A549 (cell line): ENCODE measurements at places on chromosomes 12 and 14.

DNA sequence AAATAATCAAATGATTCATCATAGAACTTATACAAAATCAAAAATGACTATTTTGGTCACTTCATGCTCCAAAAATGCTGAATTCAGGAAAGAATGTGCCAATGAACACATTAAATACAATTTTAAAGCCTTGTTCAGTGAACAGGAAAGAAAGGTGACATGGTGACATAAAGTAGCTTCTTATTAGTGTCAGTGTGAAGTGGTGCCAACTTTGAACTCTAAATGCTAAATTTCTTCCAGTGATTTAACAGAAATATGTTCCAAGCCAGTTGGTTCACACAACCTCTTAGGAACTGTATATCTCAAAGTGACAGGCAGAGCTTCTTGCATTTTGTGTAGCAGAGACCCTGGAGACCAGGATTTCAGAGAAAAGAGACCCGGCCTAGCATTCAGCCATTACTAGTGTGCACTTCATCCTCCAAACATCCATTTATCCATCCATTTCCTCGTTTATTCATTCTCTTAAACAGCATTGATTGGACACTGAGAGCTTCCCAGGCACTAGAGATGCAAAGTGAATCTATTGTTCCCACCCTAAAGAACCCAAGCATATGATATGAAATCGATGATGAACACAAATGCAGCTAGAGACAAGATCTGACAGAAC is 95.2 kb downstream of the FAR2 start:
- DNase-seq: no peak

DNA sequence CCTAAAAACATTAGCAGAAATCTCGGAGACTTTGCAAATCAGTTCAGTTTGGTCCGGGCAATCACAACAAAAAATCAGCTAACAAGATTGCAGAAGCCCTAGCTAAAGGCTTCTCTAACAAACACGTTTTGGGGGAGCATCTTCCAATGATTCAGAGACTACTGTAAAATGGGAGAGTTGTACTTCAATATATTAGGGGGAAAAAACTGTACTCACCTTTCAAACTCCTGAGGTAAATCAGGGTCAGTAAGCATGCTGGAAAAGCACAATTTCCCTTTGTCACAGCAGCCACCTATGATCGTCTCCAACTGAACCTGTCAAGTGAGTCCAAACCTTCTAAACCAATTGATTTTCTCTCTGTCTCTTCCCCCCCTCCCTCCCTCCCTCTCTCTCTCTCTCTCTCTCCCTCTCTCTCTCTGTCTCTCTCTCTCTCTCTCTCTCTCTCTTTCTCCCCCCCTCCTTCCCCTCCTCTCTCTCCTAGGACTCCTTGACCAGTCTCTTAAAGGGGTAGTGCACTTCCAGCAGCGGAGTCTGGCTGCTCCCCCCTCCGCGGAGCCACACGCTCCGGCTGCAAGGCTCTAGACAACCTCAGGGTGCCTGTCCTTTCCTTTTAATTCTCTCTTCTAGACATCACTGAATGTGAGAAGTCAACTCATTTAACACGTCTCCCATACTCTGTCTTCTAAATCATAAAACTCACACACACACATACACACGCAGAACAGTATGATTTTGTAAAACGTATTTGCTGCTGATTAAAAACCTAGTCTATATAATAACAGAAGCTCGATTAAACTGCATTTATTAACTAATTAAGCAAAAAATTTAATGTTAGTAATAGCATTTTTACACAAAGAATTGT is at the start of gene SOX5:
SOX5 (minus strand) TSS at position 323 of the 862 bp plus-strand sequence; CDS start at position 254, 69 bp downstream.
- DNase-seq: no peak

DNA sequence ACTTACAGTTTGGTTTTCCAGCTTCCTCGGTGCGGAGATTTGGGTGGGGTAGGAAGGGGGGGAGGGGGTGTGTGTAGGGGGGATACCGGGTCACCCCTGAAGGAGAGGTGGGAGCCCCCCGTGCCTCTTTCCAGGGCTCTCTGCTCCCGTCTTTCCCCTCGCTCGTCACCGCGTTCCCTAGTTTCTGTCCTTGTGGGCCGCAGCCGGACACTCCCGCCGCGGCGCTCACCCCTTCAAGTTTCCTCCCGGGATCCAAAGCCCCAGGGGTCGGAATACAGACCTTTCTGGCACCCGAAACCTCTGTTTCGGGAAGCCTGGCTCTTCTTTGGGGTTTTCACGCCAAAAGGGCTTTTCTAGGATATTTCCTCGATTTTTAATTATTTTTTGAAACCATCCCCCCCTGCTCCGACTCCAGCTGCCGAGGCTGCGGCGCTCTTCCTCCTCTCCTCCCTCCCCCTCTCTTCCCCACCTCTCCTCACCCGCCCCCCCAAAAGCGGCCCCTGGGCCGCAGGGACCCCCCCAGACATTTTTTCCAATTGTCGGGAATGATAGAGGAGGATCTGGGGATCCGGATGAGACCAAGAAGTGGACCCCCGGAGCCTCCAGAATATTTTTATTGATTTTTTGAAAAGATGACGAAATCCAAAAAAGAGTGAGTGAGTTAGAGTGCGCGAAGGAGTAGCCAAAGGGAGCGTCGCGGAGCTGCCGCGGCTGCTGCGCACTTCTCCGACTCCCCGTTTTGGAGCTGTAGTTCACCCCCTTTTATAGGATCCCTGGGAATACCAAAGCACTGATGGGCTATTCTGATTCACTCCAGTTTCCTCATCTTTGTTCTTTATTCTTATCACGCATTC is 1.7 kb downstream of the CCND2 start:
- DNase-seq: no peak

DNA sequence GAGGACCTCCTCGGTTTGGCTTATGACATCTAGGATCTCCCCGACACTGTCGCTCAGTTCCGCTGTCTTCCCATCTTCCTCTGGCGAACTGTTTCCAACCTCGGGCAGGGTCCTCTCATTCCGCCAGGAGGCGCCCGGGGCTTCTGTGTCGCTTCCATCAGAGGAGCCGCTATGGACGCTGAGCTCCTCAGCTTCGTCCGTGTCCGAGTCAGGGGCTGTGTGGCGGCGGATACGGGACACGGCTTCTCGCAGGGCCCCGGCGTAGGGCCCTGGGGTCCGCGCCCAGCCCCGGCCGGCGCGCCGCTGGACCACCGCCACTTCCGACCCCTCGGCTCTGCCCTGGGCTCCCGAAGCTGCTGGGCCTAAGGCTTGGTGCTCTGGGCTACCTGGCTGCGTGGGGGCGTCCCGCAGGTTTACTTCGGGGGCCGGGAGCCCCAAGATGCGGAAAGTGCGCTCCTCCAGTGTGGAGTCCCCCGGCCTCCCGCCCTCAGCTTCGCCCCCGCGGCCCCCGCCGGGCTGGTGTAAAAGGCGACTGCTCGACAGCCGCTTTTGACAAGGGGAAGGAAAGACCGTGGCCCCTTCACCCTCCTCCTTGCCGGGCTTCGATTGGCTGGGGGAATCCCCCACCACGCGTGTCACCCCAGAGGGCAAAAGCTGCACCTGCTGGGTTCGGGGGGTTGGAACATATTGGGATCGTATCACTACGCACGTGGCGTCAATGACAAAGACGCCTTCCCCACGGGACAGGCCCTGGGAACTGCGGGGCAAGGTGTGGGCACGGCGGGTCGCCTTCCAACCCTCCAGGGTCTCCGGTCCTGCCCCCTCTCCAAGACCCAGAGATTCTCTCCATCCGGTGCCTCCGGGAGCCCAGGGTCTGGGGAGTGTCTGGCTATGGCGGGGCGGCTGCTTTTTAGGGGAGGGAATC is 2.1 kb downstream of the DDN start:
- DNase-seq: peak; percentile 83

GRCh38 chr14:44945264-44945663 is 16.5 kb downstream of the KLHL28 start:
- DNase-seq: no peak

DNA sequence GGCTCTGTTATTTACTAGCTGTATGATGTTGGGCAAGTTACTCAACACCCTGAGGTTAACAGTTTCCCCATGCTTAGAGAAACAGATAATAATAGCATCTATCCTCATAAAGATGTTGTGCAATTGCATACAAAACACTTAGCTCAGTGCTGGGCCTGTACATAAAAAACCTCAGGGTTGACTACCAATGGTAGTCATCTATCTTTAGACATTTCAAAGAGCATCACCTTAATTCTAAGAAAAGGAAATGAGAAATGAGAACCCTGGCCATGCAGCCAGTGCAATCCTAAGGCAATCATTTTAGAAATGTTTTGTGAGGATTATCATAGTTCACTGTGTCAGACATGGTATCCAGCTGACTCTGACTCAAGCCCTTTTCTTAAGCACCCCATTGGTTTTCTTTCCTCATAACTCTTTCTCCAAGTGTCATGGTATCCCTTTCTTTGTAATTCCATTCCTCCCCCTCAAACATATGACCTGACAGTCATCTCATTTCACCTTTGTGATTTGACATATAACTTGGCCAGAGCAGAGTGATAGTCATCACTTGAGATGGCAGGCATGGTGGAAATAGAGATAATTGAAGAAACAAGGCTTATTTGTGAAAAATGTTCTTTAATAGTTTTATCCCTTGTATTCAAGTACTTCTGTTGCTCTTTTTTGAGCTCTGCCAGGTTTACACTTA is 29.5 kb upstream of the OSBPL8 start:
- DNase-seq: no peak

- DNase-seq: no peak
Measured at GRCh38 chr12:57724936-57725740, 13.4 kb downstream of the AGAP2 start.

GRCh38 chr12:8890313-8891085 is 23.8 kb upstream of the PHC1 start:
- DNase-seq: peak; percentile 51

GRCh38 chr12:41769810-41770209 is 374.9 kb downstream of the GXYLT1 start:
- no peak for DNase-seq
